WTC11 (cell line): ENCODE measurements at places on chromosomes 12 and 14. TPM values are rescaled to one million over a fixed set of nuclear protein-coding genes. Genes with fewer than 3 reads are reported as not detected.

DNA sequence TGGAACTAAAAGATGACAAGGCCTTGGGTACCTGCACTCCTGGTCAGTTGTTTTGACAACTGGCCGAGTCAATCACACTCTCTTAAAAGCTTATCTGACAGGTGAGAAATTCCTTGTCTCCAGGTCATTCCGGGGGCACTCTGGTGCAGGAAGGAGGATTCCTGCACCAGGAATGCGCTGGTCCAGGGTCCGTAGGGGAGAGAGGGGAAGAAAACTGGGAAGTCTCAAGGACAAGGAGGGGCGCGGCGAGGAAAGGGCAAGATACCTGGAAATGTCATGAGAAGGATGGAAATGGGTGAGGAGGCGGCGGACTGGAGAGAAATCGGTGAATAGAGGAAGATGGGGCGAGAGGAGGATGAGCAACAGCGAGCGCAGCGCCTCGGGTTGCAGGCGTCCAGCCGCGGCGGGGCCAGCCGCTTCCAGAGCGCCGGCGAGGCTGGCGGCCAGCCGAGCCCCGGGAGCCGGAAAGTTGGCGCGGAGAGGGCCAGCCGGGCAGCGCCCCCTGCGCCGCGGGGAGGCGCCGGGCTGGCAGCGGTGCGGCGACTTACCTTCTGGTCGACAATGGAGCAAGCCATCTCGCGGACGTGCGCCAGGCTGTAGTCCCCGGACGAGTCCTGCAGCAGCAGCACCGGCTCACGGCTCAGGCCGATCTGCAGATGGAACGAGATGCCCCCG is 809 bp downstream of the PRKD1 start:
- DNase-seq = peak; percentile 47

DNA sequence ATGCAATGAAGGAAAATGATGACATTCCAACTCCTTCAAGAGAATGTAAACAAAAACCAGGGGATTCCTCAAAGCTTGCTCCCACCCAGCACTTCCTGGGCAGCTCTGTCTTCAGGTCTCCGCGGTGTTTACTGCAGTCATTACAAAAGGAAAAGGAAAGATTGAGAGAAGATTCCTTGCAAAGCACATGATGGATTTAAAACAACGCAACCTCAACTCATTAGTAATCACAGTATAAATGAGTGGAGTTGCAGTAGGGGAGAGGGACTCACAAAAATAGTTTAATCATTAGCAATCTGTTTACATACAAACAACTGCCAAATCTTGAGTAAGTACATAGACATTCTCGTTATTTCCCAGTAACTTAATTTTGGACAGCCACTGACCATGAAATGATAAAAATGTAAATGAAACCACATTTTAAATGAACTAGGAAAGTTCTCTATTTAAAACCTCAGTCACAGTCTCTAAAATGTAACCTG is 49.7 kb upstream of the OVCH1 start:
- no peak for DNase-seq

- no peak for DNase-seq
Measured at GRCh38 chr12:113271853-113272561, 50.7 kb downstream of the TPCN1 start.

The WNK1 gene
- 118 to 126 TPM (median 123 TPM) in 3 replicates for total RNA-seq

The CYP27B1 gene
- 2.1 to 3.2 TPM (median 2.8 TPM) in 3 replicates for total RNA-seq

GRCh38 chr14:39268393-39268792 is 34.7 kb downstream of the MIA2 start:
- DNase-seq = no peak

GRCh38 chr12:121223292-121224285 is 13.7 kb downstream of the P2RX4 start:
- DNase-seq = no peak

DNA sequence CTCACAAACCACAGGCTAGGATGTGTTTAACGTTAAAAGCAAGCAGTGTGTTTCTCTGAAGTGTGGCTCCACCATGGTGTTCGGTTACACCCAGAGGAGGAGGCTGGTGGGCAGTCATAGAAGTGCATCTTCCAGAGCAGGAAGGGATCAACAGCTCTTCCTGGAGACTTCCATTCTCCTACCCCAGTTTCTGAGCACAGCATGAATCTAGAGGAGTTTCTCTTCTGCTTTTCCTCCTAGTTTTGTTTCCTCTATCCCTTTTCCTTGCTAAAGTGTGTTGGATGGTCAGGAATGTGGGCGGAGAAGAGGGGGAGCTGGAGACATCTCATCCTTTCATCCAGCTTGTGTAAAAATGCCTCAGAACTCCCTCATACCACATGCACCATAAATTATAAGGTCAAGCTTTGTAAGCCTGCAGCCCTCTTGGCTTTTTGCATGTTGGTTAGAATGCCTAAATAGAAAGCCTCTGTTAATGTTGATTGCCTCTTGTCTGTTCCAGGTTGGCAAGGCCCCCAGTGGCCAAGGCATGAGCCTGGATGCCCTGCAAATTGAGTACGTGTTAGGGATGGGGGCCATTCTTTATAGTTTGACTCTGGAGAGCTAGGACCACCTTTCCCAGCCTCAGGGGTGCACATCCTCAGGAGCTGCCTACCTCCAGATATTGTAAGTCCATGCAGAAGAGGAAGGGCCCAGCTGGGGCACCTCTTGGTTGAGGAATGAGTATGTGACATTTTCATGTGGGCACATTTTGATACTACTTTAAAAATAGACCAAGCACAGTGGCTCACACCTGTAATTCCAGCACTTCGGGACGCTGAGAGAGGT is 4.0 kb upstream of the CKAP4 start:
- DNase-seq = no peak

- no peak for DNase-seq
Measured at GRCh38 chr12:115000038-115000437, 316.1 kb upstream of the TBX3 start.

The MIP gene
- total RNA-seq = not detected in 3 replicates

DNA sequence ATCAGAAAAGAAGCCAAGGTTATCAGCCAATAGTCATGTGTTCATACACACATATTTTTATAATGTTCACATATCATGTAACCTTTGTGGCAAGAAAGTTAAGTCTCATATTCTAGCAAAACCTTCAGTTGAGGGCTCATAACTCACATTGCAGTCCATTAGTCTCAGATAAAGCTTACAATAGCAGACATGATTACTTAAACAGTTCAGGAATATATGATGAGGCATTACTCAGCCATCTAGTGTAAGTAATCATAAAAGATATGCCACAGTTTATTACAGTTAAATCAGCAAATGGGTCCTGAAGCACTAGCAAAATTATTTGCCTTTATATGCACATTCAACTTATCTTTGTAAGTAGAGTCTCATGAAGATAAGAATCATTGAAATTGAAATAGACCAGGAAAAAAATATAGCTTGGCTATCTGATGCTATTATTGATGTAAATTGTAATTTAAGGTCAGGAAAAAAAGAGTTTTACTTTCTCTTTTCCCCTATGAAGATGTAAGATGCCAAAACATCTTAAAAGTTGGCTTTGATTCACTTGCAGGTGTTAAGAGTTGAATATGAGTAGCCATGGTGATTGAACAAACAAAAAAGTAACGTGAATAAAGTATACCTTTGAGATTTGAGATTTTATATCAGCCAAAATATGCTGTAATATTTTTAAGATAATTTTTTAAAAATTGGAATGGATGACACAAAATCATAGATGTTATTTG is 537.0 kb downstream of the SLC6A15 start:
- DNase-seq = no peak

The NPFF gene
- 0.57 to 0.80 TPM (median 0.59 TPM) in 3 replicates for total RNA-seq

DNA sequence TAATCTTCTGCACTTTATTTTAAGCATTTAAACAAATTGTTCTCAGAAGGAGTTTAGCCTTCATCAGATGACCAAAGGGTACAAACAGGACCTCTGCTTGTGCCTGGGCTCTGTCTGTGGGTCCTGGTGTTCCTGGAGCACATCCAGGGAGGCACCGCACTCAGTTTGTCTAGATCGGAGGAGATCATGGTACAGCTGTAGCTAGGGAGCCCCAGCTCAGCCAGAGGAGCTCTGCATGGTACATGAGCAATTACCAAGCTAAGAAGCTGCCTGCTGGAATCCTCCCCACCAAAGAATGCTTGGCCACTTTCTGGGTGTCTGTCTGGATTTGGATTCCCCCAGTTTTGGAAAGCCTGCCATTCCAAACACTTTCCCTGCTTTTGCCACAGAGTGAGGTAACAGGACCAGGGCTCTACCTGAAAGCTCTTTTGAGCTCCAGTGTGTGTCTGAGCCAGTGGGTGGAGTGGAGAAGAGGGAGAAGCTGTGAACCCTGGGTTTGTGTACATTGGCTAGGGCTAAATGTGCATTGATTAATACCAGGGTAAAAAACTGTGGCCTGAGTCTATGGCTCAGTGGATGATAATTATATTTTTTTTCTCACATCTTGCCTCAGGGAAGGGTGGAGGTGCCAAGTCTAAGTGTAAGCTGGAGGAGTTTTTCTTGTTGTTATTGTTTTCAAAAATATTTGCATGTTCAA is 163.7 kb upstream of the IGF1 start:
- DNase-seq = no peak

DNA sequence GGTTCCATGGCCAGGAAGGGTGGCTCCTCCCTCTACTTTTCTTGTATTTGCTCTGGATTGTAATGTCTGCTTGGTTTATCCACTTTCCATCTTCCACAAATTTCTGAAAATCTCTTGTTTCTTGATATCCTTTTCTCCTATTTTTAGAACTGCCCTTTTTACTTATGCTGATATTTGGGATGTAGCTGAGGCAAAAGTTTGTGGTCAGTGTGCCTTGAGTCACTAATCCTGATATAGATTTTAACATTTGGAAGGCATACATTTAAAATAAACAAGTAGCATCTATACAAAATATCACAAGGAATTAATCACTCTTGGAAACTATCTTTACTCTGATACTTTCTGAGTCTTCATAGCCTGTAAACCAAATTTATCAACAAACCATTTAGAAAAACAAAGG is 11.0 kb downstream of the GRIP1 start:
- no peak for DNase-seq

DNA sequence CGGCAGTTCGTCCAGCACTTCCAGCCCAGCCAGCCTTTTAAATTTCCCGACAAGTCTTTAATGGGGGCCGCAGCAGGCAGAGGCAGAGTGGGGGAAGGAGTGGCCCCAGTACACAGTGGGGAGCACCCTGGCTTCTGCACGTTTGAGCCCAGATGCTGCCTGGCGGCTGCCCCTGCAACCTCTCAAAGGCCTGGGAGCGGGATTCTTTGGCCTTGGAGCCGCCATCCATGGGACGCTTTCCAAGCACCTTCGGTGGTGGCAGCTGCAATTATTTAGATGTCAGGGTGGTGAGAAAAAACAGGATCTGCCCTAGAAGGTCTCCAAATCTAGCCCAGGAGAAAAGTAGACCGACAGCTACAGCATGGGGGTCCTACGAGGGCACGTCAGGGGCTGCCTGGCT is 46.0 kb downstream of the FAM222A start:
- DNase-seq = peak; percentile 11

DNA sequence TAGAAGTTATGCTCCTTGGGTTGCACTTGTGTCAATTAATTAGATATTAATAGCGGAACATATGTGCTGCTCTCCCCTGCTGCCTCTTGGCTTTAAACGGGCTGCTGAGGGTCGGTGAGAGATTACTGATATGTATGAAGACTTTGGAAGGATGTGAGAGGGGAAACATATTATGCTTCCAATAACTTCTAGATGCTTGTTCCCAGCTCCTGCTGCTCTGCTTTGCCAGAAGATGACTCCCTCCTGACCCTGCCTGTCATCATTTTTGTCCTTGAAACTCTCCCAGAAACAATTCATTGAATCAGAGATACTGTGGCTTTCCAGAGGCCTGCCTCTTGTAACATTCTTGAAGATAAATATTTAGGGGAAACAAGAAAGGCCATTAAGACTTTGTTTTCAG is 300.1 kb upstream of the STXBP6 start:
- DNase-seq = no peak

The NGB gene
- 0.14 to 0.46 TPM (median 0.33 TPM) in 3 replicates for total RNA-seq

GRCh38 chr12:130353081-130353480 is 15.4 kb downstream of the PIWIL1 start:
- no peak for DNase-seq

- DNase-seq = no peak
Measured at GRCh38 chr14:54627540-54628363, 60.8 kb downstream of the SAMD4A start.

DNA sequence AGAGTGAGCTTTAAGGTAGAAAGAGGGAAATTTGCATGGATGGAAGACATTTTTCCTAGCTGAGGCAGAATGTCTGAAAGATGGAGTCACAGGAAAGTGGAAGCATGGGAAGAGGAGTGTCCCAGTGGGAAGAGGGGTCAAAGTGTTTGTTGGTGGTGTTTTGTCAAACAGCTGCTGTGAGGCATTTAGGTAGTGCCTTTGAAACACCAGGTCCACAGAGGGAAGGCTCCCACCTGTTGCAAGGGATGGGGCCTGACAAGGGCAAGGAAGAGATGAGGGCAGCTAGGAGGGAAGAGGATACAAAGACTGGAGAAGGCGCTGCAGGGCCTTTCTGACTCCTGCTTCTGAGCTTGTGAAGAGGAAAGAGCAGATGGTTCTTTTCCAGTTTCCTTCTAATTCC is 91.8 kb upstream of the CISTR start:
- no peak for DNase-seq

DNA sequence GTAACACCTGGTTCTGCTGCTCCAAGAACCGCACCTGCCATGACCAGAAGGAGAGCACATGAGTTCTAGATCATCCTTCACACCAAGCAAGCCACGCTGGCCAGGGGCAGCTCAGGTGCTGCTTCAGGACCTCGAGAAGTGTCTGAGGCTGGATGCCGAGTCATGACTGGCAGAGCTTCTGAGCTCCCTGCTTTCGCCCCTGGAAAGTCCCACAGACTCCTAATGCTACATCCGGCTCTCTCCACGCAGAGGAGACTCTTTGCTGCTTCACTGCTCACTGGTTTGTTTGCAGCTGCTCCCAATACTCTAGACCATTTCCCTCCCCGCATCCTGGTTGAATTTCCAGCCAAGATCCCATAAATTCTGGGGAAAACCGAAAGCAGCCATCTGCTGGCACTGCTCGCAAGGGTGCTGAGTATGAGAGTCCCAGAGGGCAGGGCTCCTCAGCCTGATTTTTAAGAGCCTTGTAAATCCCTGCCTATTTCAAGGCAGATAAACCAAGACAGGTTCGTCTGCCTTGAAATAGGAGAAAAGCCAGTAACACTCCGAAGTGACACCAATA is 1.4 kb downstream of the KRT2 start:
- no peak for DNase-seq

The SLC5A8 gene
- 0.05 to 0.07 TPM in 2 of 3 replicates, not detected in the other for total RNA-seq
